ENCODE measurements at places on chromosomes 6 and 20.
A peak's percentile ranks its signal among the peaks of the same experiment; 100 is the strongest.

GRCh38 chr6:43849844-43850243 is 79.8 kb downstream of the VEGFA start:
- DNase-seq: no peak

DNA sequence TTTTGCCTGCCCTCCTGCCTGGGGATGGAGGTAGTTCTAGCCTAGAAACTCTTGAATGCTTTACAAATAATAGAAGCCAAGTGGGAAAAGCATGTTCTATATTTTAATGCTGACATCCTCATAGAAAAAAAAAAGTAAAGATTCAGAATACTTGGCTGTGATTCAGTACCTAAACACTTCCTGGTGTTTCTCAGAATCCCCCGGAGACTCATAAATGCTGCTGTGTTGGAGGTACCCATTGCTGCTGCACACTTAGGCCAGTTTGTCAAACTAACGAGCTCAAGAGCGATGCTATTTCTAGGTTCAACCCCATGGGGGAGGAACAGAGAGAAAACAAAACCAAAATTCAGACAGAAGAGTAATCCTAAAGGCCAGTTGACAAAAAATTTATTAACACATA is 38.8 kb upstream of the ZFP64 start:
- peak; percentile 81 for DNase-seq

DNA sequence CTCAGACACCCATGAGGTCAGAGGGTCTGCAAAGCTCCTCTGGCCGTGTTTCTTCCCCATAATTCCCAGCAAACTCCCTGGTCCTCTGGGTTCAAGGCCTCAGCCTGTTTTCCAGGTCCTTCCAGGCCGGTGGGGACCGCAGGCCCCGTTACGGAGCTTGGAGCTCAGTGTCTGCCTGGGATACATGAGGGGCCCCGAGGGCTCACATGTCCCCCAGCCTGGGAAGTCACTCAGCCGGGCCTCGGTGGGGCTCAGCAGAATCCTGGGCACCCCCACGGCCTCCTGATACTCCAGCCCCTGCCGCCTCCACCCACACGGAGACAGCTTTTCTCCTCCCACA is 3.4 kb upstream of the SULF2 start:
- DNase-seq: no peak

- DNase-seq: no peak
Observed at GRCh38 chr6:37783856-37784584, 35.5 kb upstream of the ZFAND3 start.

- peak; percentile 24 for DNase-seq
Observed at GRCh38 chr20:17533396-17533795, 2.2 kb upstream of the BFSP1 start.

DNA sequence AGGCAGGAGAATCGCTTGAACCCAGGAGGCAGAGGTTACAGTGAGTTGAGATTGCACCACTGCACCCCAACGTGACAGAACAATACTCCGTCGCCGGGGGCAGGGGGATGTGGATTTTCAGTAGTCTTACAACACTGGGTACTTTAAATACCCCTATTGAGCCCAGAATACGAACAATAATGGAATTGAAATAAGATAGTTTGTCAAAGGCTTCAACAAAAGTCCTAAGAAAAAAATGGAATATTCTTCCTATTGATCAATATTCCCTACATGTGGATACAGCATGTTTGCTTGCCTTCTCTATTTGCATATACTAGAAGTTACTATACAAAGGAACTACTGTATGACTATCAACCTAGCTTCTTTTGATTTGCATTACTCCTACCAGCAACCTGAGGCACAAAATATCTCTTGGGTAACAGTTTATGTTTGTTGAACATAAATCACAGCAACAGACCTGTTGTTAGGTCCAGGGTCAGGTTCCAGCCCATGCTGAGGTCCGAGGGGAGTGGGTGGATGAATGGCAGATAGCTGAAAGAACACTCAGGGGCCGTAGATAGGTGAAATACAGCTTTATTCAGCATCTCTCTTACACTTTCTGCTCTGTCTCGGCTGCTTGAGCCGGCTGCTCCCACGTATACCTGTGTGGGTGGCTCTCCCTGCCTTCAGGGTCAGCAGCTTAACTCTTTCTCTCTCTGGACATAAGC is 23.8 kb downstream of the MAN1A1 start:
- no peak for DNase-seq

DNA sequence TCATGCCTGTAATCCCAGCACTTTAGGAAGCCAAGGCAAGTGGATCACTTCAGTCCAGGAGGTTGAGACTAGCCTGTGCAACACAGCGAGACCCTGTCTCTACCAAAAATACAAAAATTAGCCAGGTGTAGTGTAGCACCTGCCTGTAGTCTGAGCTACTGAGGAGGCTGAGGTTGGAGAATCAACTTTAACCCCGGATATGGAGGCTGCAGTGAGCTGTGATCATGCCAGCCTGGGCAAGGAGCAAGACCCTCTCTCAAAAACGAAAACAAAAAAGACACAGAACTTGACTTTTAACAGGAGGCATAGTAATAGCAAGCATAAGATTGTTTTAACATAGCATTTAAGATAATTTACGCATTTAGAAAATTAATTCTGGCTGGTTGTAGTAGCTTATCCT is 32.5 kb downstream of the MYB start:
- no peak for DNase-seq

DNA sequence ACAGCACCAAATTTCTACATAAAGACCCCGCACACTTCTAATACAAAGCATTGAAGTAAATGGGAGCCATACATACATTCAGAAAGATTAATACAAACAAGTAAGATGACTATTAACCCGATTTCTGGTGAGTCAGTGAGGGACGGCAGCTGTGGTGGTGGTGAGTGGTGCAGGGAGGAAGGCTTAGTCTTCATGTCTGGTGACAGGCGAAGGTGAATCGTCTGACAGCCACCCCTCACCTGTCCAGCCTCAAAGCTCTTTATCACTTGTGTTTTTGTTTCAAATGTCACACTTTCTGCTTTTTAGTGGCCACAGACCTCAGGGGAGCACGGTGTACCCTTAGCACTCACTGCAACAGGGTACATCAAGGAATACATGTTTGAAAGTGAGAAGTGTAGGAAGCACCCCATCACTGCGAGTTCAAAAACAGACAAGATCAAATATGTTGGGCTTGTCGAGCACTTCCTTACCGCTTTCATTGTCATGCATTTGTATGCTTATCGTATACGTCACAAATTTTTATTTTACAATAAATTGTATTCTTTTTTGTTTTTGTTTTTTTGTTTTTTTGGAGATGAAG is 63.5 kb downstream of the IRF4 start:
- DNase-seq: no peak

DNA sequence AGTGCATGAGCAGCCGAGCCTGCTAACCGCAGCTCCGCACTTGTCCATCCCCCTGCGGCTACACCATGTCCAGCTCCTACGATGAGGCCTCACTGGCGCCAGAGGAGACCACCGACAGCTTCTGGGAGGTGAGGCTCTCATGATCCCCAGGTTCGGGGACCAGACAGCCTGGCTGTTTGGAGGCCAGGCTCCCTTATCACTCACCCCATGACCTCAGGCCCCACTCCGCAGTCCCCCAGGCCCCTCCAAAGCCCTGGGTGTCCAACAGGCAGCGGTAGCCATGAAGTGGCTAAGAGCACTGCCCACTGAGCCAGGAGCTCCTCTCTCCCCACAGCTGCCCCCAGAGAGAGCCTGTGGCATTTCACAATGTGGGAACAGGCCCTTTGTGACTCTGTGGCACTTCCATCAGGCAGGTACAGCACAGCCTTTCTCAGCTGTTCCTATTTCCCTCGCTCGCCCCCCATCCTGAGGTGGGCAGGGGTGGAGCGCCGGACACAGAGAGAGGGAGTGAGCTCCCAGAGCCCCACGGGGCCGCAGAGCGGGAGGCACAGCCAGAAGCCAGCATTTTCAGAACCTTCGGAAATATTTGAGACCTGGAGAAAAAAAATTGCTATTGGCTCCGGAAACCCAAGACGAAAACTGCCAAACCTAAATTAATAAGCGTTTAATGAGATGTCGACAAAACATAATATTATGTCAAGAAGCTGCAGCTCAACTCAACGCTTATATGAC is 29.7 kb downstream of the SPDEF start:
- DNase-seq: no peak

GRCh38 chr20:1871807-1872458 is 23.3 kb upstream of the SIRPA start:
- no peak for DNase-seq
